ENCODE measurements at places on chromosomes 11 and 22.

- DNase-seq = no peak
These were observed 111.7 kb downstream of the ADAMTS15 start for GRCh38 chr11:130560000-130560780.

GRCh38 chr11:115411120-115411519, 93.1 kb downstream of the CADM1 start:
- DNase-seq = no peak

- no peak for DNase-seq
These were observed 18.5 kb upstream of the FEZ1 start for GRCh38 chr11:125514336-125515101.

GRCh38 chr11:75654314-75654713, 14.5 kb downstream of the MAP6 start:
- no peak for DNase-seq

GRCh38 chr11:111403051-111403726, 24.1 kb upstream of the POU2AF1 start:
- DNase-seq = no peak

GRCh38 chr11:44589301-44589700, 23.8 kb downstream of the CD82 start:
- DNase-seq = no peak

- DNase-seq = no peak
These were observed 243.5 kb upstream of the ANO3 start for GRCh38 chr11:26088391-26088790.

DNA sequence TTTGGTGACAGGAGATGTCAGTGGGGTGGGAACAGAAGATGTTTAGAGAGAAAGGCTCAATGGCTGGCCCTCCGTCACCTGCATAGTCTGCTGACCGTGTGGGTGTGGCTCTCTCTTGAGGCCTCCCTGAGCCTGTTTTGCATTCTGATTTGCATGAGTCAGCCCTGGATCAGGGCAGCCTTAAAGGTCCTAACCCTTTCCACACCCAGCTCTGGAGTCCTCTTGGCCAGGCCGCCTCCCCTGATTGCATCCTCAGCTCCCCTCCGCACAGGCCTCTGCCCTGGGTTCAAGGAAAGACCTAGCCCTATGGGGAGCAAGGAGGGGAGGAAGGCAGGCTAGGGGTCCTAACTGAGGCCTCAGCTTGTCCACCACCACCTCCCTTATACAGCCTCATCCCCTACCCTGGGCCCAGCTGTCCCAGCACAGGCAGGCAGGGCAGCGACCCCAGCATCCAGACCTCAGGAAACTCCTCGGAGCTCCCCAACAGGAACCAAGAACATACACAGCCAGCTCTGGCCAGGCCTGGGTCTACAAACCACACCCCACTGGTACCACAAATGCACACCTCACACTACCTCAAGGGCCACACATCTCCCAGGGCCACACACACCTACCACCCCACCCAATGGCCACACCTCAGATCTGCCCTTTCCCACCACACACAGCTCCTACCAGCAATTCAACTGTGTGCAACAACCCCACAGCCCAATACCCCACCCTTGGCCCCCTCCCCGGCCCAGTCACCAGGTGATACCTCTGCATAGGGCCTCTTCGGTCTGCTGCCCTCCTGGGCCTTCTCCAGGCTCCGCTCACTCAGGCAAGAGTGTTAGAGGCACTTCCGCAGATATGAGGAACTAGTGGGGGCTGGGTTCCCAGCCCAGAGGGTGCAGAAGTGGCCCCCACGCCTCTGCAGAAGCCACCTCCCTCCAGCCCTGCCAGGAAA, 13.7 kb downstream of the ARAP1 start:
- DNase-seq = no peak

DNA sequence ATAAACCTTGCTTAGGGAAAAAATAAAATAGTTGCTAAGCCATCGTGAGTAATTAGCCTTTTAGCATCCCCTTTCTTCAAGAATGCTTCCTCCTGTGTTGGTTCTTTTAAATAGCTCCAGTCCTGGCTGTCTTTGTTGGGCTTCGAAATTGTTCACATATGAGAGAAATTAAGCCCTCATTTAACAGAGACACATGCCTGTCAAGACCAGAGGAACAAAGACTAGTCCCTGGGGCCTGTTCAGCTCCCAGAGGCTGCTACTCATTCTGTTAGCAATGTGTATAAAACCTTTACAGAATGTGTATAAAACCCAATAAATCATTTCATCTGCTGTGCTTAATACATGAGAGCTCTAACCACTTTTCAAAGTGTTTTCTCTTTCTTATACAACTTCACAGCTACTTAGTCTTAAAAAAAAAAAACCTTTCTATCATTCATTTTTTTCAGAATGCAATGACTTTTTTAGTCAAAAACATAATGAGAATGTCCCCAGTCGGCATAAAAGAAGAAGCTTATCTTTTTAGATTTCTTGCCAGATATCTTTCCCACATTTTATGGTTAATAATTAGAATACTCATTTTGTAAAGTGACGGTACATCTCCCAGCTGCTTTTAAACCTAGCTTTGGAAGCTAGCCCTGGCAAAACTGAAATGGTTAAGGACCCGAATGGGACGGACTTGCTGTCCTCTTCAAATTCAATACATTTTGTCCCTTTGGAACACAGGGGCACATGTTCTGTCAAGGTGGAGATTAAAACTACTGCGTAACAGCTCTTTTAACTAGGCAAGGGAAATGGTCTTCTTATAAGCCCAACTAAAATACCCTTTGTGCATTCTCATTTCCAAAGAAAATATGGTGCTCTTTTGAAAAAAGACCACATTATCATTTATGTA, 186.1 kb downstream of the SOX6 start:
- no peak for DNase-seq

- no peak for DNase-seq
These were observed 11.0 kb downstream of the MUC5AC start for GRCh38 chr11:1168721-1169161.

DNA sequence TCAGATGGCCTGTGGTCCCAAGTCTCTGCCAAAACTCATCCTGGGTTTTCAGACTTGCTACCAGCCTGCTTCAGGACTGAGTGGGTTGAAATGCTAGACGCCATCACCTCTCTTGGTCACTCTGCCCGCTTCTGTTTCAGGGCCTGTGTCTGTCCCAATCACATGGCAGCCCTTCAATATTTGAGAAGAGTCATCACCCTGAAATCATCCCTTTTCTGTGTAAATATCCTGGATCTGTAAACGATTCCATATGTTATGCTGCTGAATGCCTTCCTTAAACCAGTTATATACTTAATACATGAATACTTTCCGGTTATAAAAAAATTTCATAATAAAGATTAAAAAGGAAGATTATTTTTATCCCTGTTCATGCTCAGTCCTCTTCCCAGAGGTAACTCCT, 39.8 kb upstream of the TLCD5 start:
- DNase-seq = no peak

DNA sequence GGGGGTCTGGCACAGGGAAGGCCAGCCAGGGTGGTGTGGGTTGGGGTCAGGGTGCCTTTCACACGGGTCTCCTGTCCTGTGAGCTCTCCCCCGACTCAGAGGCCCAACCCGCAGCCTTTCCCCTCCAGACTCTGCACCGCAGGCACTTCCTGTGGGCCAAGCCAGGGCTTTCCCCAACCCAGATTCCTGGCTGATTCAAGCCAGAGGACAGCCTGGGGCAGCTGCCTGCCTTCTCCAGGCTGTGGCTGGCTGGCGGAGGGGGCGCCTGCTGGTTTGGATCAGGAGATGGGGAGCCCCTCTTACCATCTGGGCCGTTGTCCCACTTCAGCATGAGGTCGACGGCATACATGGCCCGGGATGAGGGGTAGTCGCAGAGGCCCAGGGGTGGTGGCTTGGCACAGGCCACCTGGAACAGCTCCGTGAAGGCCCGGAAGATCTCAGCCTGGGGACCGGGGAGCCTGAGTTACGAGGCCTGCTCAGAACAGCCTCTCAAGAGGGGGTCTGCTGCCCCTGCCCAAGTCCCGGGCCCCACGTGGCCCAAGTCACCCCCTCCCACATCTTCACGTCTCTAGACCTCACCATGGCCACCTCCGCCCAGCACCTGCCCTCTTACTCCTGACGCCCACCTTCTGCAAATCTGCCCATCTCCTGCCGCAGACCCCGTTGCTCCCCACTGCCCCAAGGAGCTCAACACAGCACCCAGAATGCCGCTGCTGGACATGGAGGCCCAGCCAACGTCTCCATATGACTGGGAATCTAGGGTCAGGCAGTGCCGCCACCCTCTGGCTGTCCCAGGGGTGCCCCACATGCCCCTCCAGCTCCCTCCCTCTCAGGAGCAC, 17.3 kb downstream of the TSPO start:
- DNase-seq = no peak

DNA sequence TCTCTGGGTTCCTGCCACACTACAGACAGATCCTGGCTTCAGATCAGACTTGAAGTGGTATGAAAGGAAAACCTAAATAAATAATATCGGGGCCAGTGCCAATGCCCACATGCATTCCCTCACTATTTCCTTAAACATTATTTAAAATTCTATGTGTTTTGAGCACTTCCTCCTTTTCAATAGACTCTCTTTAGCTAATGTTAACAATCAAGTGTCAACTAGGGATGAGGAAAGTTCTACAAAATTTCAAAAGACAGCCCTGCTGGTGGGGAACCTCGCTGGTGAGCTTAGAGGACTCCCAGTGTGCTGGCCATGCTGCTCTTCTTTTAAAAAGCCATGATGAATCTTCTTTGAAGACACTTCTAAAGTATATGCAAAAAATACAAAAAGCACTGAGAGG, 87.5 kb downstream of the ENTHD1 start:
- DNase-seq = no peak

DNA sequence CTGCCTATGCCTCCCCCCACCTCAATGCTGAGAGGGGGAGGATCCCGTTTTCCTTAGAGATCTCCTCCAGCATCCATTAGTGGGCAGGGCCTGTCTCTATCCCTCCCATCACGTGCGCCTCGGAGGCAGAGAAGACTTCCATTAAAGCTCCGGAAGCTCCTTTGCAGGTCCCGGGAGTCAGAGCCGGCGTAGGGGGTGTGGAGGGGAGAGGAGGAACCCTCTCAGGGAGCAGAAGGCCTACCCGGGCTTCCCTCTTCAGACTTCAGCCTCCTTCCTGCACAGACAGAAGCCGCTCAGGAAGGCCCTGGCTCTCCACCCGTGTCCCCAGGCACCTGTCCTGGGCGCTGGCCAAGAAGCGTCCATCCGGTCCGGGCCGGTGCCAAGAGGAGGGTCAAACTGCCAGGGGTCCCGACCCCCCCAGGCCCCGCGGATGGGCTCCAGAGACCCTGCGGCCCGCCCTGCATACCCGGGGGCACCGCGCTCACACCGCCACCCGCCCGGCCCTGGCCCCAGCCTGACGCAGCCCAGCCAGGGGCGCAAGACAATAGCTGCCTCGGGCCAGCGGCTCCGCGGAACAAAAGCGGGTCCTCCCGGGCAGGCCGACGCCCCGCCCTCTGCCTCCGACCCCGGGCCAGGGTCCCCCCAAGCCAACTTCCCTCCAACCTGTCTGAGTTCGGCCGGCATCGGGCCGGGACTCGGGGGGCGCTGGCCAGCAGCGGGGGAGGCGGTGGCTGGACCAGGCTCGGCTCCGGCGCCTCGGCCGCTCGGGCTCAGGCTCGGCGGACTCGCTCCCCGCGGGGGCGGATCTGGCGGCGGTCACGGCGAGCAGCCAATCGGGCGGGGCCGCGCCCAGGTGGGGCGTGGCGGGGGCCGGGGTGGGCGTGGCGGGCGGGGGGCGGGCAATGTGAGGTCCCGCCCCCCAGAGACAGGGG, 29.9 kb downstream of the ARVCF start:
- no peak for DNase-seq

DNA sequence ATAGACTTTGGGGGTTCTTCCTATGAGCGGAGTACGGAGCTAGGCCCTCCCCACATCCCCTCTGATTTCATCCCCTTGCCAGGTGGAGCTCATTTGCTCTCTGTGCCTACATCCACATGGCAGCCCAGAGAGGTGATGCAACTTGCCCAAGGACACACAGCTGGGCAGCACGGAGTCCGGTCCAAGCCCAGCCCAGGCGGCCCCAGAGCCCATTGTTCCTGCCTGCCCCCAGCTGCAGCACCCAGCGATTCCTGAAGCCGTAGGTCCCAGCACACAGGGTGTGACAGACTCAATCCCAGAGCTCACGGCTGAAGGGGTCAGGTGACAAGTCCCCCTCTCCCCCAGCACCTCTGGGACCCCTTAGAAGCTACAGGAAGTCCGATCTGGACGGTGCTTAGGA, 22.2 kb upstream of the RFPL3 start:
- no peak for DNase-seq

DNA sequence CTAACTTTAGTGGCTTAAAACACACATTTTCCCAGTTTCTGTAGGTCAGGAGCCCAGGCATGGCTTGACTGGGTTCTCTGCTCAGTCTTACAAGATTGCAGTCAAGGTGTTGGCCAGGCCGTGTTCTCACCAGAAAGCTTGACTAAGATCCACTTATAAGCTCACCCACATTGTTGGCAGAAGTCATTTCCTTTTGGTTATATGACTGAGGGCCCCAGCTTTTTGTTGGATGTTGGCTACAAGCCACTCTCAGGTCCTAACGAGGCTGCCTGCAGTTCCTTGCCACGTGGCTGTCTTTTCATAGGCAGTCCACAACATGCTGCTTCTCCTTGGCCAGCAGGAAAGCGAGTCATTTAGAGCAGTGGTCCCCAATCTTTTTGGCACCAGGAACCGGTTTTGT, 79.3 kb upstream of the CRTAM start:
- DNase-seq = no peak

GRCh38 chr11:95065336-95065735, 1.4 kb upstream of the SRSF8 start:
- DNase-seq = no peak

GRCh38 chr11:130394615-130395014, 33.8 kb downstream of the ADAMTS8 start:
- DNase-seq = no peak
